Stimulated activated CD4-positive, alpha-beta T cell treated with anti-CD3 and anti-CD28 coated beads, Interleukin-2, amount 100 ng/mL, for 4 hours (primary cell): ENCODE measurements at places on chromosomes 3 and 15.

DNA sequence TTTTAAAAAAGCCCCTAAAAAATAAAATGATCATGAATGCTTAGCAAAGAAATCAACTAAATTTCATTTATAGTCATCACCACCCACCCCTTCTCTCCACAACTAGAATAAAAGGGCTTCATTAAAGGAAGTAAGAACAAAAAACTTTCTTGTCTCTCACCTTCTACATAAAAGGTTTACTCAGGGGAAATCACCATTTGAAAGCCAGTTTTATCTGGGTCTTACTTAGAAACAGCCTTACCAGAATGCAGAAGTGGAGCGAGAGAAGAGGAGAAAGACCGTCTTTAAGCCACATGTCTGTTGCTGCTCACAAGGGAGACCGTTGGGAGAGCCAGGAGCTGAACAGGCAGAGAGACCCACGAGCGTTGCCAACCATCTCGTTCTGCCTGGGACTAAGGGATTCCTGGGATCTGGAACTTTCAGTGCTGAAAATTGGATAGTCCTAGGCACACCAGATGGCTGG is 350.1 kb upstream of the PROK2 start:
- DNase-seq: no peak

DNA sequence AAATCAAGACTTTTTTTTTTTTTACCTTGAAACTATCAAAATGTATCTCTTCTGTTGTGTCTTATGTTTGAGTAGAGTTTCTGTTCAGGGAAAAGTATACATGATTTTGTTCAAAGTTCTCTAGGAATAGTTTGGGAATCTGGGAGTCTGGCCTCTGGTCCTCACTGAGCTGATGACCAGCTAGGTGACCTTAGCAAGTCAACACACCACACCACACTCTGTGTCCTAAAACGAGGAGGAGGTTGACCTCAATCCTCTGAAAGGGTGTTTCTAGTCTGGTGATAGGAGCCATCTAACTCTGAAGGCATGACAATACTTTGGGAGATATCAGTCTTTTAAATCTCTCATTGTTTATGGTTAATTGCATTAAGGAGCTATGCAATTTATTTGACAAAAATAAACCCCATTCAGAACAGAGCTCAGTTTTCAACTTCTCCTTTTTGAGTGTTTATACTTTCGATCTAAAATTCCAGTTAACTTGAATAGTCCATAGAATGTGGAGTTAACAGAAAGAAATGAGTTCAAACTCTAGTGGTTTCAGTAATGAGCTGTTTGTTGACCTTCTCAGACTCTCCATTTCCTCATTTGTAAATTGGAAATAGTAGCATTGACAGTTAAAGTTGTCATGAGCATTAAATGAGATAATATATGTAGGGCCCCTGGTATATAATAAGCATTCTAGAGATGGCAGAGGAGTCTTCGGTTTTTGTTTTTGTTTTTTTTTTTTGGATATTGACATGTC is 112.2 kb upstream of the LRRN1 start:
- DNase-seq: no peak

DNA sequence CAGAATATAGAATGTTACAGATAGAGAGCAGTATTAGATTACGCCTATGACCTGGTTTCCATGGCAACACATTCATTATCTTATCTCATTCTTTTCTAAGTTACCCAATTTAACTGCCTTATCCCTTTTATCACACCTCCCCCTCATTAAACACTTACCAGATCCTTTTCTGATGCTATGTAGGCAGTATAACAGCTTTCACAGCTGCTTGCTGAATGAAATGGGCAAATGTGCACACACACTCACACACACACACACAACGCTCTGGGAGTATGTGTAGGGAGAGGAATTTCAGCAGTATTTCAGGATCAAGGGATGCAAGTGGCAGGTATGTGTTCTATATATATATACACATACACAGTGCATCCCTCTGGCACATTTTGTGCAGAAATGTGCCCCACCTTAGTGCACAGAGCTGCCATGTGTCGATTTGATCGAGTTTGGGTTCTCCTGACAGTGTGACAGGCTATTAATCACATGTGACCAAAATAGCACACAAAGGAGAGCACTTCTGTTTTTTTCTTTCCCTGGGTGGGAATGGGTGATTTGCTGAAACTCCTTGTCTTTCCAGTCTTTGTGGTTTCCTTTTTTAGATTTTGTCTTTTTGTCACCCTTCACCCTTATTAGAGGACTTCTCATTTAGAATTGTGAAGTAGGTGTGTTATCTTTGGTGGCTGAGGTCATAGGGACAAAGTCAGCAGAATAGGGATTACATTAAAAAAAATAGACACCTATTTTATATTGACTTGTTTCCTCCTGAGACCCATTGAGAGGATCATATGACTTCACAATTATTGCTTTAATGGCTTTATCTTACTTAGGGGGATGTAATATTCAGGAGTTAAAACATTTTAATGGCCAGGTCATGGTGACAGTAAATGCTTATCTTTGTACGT is 553.7 kb downstream of the PDCD6IP start:
- DNase-seq: no peak

DNA sequence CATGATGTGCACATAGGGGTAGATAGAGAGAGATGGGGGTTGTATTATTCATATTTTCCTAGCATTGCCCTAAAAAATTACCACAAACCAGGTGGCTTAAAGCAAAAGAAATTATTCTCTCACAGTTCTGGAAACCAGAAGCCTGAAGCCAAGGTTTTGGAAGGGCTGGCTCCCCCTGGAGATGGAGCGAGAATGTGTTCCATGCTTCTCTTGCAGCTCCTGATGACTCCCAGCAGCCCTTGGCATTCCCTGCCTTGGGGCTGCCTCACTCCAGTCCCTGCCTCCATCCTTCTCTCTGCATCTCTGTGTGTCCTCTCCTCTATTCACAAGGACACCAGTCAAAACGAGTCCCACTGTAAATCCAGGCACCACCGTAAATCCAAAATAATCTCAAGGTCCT is 91.5 kb upstream of the FAM174B start:
- DNase-seq: no peak

DNA sequence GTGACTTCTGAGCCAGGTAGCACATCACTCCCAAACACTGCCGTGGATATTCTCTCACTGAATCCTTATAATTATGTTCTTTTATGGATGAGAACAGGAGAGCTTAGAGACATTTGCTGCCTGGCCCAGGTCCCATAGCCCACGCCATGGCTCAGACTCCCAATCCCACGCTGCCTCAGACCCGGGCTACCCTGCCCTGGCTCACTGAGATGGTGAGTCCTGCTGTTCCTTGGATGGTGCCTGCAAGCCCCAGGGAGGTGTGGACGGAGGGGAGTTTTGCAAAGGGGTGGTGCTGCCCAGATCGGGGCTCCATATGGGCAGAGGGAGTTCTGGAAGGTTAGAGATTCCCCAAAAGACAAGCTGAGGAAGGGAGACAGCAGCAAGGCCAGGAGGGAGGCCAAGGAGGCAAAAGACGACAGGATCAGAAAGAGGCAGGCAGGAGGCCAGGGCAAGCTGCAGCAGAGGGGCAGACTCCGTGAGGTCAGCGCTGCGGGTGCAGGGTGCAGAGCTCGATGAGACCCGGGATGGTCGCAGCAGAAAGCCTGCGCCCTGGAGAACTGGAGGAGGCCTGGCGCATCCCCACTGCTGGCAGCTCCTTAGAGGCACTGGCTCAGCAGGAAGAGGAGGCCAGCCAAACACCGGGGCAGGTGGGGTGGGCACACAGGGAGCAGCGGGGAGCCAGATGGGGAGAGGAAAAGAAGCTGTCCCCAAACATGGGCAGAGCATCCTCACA is 95.7 kb upstream of the ALDH1A3 start:
- DNase-seq: no peak

- no peak for DNase-seq
Observed at GRCh38 chr3:176916777-176917176, 280.5 kb downstream of the TBL1XR1 start.

DNA sequence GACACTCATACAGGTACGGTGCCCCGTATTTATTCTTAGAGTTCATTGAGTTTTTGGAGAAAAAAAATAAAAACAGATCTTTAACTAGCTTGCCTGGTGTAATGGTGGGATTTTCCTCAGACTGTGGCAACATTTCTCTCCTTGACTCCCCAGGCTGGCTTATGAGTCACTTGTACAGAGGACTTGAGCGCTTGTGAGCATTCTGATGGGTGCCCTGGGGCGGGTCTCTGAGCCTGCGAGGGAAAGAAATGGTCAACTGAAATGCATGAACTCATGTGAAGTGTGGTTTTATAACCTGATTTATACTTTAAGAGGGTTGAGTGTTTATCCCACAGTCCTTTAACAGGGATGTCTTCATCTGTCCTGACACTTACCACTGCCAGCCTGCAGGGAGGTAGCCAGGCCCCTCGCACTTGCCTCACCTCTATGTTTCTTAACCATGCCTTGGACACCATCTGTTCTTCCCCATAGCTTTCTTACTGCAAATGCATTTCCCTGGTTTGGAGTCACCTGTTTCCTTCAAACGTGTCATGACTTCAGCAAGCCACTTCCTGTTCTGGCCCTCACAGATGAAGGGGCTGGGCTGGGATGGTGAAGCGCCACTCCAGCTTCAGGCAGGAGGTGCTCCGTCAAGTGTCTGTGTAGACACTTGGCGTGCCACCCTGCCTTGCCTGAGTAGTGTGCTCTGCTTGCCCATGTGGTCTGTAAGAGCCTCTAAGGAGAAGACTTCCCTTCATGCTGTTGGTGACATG is 118.7 kb downstream of the PDE8A start:
- no peak for DNase-seq

- no peak for DNase-seq
Observed at GRCh38 chr3:53181528-53181927, 20.5 kb downstream of the PRKCD start.

DNA sequence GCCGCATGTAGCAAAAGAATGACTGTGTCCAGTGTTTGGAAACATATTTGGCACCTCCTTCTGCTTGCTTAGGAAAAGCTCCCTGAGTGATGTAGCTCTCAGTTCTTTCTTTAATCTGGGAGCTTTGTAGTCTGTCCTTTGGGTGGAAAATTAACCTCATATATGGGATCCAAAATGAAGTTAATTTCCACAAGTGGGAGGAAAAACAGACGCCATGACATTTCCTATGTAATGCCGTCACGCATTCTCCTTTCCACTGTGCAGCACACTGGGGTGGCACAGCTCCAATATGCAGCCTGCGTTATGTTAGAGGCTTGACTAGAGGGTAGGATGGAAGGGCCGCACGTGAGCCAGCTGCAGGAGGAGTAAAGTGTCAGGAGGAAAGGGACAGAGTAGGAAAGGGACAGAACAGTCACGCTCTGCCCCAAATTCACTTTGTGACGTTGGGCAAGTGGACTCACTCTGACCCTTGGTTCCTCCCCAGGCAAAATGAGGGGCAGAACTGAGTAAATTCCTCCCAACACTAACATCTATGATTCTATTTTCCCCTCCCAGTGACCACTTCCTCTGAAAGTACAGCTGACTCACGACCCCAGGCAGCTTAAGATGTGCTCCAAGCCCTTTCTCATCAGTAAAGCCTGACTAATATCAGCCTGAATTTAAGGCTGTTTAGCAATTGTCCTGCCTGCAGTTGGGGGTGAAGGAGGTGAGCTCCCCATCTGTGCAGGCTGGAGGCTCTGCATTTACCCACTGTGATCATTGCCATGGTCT is 176.5 kb upstream of the PFN2 start:
- DNase-seq: no peak

DNA sequence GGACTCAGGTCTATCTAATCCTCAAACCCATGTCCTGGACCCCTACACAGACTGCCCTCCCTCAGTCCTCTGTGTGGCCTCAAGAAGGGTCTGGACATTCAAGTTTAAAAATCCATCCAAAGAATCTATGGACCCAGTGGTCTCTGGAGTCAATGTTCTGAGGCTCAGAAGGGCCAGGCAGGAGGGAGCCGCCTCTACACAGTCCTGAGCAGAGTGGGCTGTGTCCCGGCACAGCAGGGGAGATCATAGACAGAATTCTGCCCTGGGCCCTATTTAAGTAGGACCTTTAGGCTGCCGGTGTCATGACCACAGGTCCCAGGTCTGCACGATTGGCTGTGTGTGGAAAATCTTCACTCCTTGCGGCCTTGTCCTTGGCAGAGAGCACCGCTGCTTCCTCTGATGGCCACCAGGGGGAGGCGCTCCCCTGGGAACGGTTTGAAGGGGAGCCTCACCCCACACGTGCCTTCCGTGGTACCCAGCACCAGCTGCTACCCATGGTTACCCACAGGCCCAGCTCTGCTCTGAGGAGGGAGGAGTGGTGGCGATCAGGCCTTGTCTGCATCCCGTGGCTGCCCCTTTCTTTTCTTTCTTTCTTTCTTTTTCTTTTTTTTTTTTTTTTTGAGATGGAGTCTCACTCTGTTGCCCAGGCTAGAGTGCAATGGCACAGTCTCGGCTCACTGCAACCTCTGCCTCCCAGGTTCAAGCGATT is 37.9 kb downstream of the CHRD start:
- peak; percentile 61 for DNase-seq

DNA sequence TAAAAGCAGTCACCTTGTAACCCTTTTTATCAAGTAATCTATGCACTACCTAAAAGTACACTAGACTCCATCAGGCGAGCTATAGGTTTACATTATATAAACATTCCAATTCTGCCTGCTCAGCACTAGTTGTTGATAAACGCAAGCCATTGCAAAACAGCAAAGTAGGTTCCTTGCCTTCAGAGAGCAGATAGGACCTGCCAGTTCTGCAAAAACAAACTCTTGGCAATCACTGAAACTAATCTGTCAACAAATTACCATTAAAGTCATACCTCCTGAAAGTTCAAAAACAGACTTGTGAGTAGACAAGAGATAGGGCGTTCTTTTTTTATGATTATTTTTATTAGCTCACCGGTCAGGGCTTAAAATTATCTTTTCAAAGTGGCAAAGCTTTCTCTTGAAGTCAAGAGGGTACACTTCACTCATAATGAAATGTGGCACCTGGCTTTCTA is 392.5 kb downstream of the FOXP1 start:
- no peak for DNase-seq

DNA sequence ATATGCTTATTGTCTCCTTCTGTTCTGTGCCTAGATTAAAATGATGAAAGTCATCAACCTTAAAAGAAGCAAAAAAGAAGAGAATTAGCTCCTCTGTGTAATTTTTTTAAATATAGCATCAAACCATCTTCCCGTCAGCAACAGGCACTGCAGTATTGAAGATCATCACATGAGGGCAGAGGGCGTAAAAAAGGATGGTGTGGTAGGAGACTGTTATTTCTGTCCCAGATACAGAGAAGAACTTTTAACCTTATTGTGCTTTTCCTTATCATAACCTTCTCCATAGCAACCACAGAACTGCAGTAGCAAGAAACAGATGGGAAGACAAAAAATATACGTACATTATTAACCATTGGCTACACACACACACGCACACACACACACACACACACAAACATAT is 88.8 kb downstream of the IGSF11 start:
- DNase-seq: no peak
